ENCODE measurements at places on chromosomes 7 and 10.

DNA sequence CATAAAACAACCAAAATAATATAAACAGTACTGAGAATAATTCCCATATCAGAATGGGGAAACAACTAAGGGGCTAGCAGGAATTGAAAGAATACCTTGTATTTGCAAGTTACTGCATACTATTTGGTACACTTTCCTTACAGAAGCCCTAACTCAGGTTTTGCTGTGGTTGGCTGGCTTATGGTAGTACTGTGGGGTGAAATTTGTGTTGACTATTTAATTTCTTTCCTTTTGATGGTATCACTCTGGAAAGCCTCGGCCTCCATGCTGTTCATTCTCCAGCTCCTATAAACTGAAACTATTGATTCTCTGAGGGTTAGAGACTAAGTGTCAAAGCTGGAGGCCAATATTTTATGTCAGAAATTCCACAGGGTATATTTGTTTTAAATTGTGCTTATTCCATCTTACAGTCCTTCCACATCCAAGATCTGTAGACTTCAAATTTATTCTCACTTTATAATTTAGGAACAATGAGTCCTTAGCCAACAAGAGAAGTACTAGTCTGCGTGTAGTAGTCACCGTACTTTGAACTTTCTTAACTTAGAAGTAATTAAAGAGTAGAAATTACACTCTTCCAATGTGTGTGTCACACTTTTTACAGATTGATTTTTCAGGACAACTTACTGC, 13.4 kb downstream of the SKIDA1 start:
- no peak for DNase-seq

- no peak for DNase-seq
These were observed 137.9 kb upstream of the CCDC6 start for GRCh38 chr10:60044242-60044641.

DNA sequence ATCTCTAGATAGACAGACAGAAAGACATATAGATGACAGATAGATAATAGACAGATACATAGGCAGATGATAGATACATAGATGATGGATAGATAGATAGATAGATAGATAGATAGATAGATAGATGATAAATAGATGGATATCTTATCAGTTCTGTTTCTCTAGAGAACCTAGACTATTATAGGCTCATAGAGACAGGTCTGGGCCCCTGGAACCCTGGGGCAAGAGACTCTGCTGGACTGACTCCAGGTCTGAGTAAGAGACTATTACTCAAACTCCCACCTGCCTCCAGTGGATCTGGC, 58.3 kb downstream of the FRMPD2 start:
- no peak for DNase-seq

GRCh38 chr10:61835069-61835945, 66.2 kb upstream of the ARID5B start:
- DNase-seq = no peak

GRCh38 chr10:91287276-91287675, 66.8 kb downstream of the PCGF5 start:
- DNase-seq = no peak

- DNase-seq = no peak
These were observed 200.9 kb downstream of the CXCL12 start for GRCh38 chr10:44183667-44184632.

DNA sequence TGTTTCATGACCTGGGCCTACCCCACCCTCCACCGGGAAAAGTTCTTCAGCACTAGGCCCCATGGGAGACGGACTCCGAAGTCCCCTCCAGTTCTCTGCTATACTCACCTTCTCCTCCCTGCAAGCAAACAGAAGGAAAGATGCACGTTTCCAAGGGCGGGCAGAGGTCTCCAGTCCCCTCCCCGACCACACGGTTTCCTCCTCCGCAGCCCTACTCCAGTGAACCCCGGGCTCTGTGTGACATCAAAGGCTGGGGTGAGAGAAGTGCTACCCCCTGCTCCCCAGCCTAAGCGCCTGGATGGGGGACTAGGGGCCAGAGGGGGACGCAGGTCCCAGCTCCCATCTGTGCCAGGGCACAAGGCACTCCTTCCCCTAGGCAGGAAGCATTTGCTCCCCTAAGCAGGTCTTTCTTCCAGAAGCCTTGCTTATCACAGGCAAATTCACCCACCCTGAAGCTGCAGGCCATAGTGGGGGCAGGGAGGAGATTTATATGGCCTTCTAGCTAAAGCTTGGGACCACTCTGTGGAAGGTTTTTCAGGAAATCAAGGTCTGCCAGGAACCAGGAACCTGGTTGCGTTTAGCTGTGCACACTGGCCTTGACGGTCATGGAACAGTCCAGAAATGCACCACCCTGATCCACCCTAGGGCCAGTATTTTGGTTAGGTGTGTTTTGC, 52.8 kb downstream of the ASB13 start:
- DNase-seq = no peak

DNA sequence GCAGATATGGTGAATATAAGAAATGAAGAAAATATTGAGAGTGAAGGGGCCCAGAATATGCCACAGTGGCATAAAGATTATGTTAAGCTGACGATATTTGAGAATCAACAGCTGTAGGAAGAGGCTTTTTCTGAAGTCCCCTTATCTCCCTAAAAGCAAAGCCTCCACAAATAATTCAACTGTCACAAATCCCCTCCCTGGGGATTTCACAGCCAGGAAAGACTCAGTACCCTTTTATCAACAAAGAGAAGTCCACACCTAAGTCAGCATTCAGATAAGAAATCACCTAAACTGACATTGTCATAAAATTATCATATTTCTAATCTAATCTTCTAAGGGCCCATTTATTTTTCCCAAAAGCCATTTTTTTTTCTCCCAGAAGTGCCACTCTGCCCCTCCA, 284.9 kb upstream of the VWC2 start:
- no peak for DNase-seq

- DNase-seq = no peak
These were observed 598.5 kb downstream of the SORCS3 start for GRCh38 chr10:105239311-105240219.

- DNase-seq = no peak
These were observed 152.4 kb downstream of the PRPF18 start for GRCh38 chr10:13739183-13739582.
